ELR (cell line): ENCODE measurements at places on chromosomes 3 and 15.

DNA sequence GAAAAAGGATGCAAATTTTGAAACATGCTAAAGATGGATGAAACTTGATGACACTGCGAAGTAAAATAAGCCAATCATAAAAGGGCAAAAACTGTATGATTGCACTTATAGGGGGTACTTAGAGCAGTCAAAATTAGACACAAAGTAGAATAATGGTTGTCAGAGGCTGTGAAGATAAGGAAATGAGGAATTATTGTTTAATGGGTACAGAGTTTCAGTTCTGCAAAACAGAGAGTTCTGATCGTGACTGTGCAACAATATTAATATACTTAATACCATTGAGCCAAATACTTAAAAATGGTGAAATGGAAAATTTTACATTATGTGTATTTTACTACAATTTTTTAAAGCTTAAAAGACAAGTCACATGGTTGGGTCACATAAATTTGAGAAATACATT is 35.1 kb downstream of the UBE3A start:
- no peak for DNase-seq

GRCh38 chr3:148420242-148420641 is 277.5 kb upstream of the AGTR1 start:
- DNase-seq, result no peak

DNA sequence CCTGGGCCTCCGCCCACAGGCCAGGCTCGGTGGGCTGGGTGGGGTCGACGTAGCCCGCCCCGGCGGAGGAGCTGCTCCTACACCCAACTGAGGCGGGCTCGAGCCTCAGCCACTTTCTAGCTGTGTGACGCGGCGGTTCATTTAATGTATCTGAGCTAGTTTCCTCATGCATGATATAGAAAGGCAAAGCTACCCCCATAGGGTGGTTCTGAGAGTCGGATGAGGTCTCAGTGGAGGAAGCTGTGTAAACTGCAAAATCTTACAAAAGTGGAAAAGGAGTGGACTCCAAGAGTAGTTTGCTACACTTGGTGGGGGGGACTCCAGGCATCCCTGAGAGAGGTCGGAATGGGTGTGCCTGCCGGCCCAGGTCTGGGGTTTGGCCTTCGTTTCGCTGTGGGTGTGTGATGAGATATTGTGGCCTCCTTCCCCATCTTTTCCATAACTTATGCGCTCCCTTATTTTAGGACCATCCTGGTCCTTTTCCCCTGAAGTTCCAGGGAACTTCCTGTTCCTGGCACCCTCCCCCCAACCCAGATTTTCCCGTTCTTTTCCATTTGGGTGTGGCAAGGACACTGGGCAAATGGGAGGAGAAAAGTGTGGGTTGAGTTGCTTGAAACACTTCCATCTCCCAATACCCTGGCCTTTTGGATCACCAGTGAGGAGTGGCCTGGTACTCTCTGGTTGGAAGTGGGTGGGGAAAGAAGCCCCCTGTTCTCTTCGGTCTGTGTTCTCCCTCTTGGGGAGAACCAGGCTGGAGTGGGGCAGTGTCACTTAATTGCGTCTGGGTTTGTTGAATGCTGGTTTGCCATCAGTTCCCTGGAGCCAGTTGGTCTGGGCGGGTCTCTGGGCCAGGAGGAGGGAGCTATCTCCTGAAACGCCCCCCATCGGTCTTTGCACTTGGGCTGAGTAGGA is 1.1 kb downstream of the PDIA5 start:
- DNase-seq, result peak; percentile 37

DNA sequence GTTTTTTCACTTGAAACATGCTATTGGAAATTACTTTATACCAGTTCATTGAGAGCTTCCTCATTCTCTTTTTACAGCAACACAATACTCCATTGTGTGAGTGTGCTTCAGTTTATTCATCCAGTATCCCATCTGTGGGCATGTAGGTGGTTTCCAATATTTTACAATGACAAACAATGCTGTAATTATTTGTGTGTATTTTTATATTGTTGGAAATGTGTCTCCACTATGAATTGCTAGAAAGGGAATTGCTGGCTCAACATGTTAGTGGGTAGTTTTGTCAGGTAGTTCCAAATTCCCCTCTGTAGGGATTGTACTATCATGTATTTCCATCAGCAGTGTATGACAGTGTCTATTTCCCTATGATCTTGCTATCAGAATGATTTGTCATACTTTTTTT is 65.8 kb upstream of the MAGI1 start:
- no peak for DNase-seq

- DNase-seq, result peak; percentile 6
Measured at GRCh38 chr3:124140746-124141145, 148.8 kb upstream of the ROPN1 start.
